ENCODE measurements at places on chromosomes 6 and 20. TPM values are rescaled to one million over a fixed set of nuclear protein-coding genes. Genes with fewer than 3 reads are reported as not detected.

The CST1 gene
- polyA plus RNA-seq: not detected

- no peak for DNase-seq
Observed at GRCh38 chr6:106560996-106561685, 68.2 kb downstream of the RTN4IP1 start.

DNA sequence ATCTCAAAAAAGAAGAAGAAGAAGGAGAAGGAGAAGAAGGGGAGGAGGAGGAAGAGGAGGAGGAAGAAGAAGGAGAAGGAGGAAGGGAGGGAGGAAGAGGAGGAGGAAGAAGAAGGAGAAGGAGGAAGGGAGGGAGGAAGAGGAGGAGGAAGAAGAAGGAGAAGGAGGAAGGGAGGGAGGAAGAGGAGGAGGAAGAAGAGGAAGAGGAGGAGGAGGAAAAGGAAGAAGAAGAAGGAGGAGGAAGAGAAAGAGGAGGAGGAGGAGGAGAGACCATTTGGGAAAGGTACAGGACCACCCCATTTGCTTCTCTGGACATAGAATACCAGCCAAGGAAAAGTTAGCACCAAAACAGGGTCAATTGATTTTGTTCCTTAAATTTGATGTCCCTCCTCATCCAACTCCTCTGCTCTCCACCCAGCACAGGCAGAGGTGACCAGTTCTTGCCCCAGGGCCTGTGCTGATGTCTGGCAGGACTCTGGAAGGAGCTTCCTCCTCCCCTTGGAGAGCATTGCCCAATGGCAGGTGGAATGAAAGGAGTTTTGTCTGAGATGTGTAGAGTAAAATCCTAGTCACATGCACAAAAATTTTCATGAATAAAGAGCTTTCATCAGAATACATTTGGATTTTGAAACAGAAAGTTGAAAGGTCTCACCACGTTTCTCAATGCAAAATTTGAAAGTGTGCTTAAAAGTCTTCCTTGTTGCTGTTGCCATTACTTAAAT lies 182.9 kb downstream of the LY86 start:
- no peak for DNase-seq

DNA sequence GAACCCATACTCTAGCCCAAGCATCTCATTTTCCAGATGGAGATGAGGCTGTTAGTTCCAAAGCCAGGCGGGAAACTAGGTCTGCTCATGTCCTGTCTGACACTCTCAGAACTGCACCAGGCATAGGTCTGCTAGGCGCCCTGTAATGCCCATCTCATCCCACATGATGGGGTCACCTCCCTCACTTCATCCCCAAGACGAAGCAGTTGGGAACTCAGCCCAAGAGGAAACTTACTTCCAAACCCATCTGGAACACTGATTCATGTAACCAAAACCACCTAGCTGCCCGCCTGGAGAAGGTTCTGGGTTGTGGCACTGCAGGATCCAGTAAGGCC lies 119.4 kb upstream of the PRND start:
- DNase-seq: no peak

- DNase-seq: no peak
Observed at GRCh38 chr20:41172296-41173140, 35.2 kb downstream of the PLCG1 start.

- no peak for DNase-seq
Observed at GRCh38 chr6:49328051-49328744, 134.9 kb downstream of the MMUT start.

DNA sequence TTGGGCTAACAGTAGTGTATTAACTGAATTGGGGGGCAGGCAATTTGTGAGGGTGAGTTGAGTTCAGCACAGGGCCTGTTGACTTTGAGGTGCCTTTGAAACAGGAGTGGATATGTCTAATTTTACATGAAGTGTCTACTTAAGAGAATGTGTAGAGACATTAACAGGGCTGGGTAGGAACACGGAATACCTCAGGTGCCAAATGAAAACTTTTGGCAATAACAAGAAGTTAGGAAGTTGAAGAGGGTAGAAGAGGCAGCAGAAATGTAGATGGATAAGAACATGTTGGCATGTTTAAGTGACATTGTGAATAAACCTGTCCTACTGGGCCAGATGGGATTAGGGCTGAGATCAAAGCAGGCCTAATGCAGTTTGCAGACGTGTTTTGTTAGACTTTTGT lies 117.0 kb downstream of the SLC16A10 start:
- no peak for DNase-seq

- no peak for DNase-seq
Observed at GRCh38 chr6:35634316-35634715, 54.4 kb downstream of the FKBP5 start.

- no peak for DNase-seq
Observed at GRCh38 chr6:102488729-102489128, 1095.2 kb downstream of the GRIK2 start.

DNA sequence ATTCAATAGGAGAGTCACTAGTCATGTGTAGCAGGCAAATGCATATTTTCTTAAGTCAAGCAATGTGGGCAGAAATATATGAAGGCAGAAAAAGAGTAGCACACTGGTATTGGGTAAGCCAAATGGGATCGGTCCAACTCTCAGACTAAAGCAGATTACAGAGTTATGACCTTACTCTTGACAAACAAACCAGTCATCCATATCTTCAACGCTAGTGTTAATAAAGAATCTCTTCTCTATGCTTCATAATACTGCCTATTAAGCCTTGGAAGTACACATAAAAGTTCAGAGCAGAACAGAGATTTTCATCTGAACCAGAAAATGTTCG lies 320.2 kb upstream of the JARID2 start:
- peak; percentile 27 for DNase-seq

- DNase-seq: peak; percentile 56
Observed at GRCh38 chr20:36199345-36200257, 36.7 kb upstream of the AAR2 start.

GRCh38 chr20:32263398-32263954 lies 14.0 kb upstream of the KIF3B start:
- DNase-seq: no peak

DNA sequence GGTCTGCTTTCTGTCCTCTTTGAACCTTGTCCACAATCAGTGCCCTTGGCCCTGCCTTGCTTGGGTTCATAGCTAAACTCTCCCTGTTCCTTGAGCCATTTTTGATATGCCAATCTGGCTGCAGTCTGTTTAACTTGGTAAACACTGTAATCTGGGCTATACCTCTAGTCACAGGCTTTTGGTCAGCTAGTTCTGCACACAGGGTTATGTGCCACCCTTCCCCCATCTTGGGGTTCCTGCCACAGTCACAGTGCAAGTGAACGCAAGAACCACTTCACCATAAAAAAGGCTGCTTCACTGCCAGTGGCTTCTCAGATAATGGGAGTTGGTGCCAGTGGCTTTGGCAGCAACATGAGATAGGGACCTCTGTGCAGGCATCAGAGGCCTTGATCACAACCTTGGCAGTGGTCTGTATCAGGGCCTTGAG lies 10.9 kb upstream of the ATRN start:
- DNase-seq: no peak

The OR2B6 gene
- polyA plus RNA-seq: 0.09 TPM

The SNRPB2 gene
- 123 TPM for polyA plus RNA-seq

GRCh38 chr20:15674253-15675060 lies 898.8 kb downstream of the KIF16B start:
- DNase-seq: no peak

DNA sequence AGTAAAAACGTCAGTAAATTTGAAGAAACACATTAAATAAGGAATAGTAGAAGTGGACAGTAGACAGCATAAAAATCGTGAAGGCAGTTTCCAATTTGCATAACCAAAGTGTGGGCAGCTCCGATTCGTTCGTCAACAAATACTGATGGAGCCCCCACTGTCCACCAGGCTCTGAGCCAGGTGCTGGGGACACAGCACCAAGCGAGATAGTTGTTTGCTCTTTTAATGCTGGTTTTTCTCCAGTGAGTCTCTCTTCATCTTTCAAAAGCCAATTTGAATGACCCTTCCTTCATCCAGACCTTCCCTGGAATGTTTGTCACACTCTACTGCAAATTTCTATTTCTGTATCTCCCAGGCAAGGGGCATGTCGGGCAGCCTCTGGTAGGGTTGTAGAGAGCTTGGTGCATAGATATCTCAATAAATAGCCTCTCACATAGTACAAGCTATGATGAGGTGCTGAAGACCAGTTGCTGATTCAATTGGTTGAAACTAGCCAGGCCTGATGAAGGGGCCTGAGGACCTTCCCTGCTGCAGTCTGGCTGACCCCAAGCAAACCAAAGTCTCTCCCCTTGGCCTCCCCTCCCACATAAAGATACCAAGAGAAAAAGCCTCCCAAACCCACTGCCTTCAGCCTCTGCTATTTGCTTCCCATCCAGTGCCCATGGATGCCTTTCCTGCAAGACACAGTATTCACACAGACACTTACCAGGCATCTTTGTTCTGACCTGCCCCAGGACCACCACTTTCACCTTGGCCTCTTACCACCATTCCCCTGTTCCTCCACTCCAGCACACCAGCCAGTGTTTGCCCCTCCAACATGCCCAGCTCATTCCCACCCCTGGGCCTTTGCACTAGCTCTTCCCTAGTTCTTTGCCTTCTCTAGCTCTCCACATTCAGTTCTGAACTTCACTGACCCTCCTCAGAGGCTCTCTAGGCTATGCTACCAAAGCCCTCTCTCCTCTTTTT lies 125.2 kb downstream of the CEBPB start:
- no peak for DNase-seq

The CFAP206 gene
- polyA plus RNA-seq: not detected

DNA sequence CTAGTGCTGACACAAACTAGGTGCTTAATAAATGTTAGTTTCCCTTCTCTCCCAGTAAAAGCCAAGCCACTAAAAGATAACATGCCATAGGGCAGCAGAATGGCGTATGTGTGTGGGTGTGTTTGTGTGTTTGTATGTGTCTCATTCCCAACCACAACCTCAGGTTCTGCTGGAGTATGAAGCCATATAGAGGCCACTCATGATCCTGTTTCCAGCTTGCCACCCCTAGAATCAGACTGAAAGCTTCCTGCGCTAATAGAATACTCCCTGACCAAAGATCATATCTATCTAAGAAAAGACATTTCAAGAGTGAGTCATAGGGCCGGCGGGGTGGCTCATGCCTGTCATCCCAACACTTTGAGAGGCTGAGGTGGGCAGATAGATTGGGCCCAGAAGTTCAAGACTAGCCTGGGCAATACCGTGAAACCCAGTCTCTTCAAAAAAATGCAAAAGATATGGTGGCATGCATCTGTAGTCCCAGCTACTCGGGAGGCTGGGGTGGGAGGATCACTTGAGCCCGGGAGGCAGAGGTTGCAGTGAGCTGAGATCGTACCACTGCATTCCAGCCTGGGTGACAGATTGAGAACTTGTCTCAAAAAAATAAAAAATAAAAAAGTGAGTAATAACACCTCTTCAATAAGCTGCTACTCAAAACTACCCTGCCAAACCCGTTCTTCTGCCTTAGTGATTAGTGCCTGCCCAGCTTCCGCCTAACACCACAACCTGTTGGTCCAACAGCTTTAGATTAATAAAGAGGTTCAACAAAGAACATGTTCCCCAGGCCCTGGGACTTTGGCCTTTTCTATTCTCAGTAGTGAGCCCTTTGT lies 11.8 kb upstream of the SNRPC start:
- DNase-seq: peak; percentile 7

The RIPK1 gene
- polyA plus RNA-seq: 25.9 TPM

- DNase-seq: no peak
Observed at GRCh38 chr6:170163405-170164170, 127.3 kb downstream of the DLL1 start.

GRCh38 chr6:16637635-16638034 lies 123.6 kb downstream of the ATXN1 start:
- no peak for DNase-seq

GRCh38 chr6:166589786-166590574 lies 3.5 kb upstream of the RAMACL start:
- DNase-seq: no peak

The OPN5 gene
- not detected for polyA plus RNA-seq

- peak; percentile 69 for DNase-seq
Observed at GRCh38 chr6:159450815-159451465, 242.1 kb downstream of the SOD2 start.

- no peak for DNase-seq
Observed at GRCh38 chr20:24406750-24407149, 62.7 kb upstream of the SYNDIG1 start.

GRCh38 chr6:71245265-71246049 lies 43.2 kb upstream of the OGFRL1 start:
- DNase-seq: no peak

GRCh38 chr6:31402324-31403282 lies 792 bp upstream of the MICA start:
- DNase-seq: no peak

- no peak for DNase-seq
Observed at GRCh38 chr6:105985816-105986632, 100.1 kb upstream of the PRDM1 start.

DNA sequence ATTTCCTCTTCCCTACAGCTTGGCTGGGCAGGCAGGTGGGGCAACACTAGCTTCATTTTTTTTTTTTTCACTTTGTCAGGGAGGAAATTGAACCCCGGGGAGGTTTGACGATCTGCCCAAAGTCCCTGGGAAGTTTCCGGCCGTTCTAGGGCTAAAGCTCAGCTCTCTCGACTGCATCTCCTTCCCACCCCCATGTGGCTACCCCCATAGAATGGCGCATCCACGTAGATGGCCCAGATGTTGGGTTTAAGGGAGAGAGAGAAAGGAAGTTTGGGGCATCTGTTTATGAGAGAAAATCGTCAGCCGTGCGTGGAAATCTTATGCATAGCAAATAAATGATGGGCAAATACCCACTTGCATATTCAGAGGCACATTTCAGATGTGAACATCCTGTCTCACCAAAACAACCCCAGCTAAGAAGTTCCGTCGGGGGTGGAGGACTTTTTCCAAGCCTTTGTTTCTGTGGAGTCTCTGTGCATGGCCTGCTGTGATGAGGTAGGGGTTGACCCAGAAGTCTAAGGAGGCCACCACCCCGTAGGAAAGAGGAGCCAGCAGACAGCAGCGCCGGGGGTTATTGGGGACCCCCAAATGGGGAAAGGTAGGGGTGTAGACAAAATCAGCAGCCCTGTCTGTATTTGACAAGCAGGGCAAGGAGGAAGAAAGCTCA lies 40.5 kb upstream of the ZNF831 start:
- DNase-seq: no peak

DNA sequence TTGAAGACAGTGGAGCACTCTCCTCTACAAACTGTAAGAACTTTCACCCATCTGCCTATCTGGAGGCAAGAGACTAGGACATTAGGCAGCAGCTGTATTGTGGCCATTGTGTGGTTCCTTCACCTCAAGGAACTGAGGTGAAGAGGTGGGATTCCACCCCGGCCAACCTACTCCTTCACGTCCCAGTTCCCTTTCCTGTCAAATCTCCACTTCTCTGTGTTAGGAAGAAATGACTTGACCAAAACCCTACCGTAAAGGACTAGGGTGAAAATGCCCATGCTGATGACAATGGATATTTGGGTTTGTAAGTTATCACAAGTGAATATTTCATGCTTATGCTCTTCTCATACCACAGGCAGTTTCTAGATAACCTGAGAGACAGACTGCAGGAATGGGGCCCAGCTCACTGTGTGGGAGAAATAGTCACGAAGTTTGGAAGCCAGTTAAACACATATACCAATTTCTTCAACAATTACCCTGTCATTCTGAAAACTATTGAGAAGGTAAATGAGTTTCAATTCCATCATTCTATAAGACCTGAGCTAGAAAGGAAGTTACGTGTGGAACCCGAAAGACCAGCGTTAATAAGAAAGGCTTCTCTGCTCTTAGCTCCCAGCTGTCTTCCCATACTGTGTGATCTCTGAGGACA lies 86.6 kb downstream of the ECT2L start:
- DNase-seq: no peak
